ENCODE measurements at places on chromosomes 3 and 15.

DNA sequence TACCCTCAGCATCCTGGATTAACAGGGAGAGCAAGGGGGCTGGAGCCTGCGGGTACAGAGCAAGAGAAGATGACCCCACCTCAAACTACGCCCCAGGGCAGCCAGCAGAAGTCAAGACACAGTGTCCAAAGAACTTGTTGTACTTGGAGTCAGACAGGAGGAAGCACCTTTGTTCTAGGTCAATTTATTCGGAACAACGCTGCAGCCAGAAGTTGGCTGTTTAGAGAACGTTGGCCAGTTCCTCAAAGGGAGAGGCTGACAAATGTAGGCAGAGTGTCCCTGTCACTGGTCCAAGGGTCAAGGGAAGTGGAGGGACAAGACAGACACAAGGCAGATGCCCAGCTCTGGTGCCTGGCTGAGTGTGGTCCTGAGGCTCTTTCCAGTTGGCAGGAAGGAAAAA lies 32.1 kb upstream of the PIAS1 start:
- DNase-seq = no peak

- DNase-seq = no peak
Observed at GRCh38 chr3:180402471-180403073, 199.4 kb upstream of the TTC14 start.

DNA sequence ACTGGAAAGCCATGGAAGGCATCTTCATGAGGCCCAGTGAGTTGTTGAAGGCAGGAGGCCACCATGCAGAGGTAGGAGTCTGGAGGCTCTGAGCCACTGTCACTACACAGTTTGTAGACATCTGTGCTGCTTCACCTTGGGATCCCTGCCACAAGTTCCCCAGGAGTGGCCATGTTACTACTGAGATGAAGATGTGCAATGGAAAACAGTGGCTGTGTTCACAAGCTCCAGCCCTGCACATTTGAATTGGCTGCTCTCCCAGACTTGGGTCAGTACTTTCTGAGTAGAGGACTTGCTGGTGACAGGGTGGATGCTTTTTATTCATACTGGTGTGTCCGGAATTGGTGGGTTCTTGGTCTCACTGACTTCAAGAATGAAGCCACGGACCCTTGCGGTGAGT lies 86.9 kb upstream of the C15orf39 start:
- no peak for DNase-seq

GRCh38 chr3:14222900-14223594 lies 44.4 kb downstream of the LSM3 start:
- no peak for DNase-seq

GRCh38 chr3:126390751-126391150 lies 4.0 kb upstream of the CFAP100 start:
- no peak for DNase-seq

GRCh38 chr3:74590620-74591262 lies 23.7 kb downstream of the CNTN3 start:
- DNase-seq = no peak

DNA sequence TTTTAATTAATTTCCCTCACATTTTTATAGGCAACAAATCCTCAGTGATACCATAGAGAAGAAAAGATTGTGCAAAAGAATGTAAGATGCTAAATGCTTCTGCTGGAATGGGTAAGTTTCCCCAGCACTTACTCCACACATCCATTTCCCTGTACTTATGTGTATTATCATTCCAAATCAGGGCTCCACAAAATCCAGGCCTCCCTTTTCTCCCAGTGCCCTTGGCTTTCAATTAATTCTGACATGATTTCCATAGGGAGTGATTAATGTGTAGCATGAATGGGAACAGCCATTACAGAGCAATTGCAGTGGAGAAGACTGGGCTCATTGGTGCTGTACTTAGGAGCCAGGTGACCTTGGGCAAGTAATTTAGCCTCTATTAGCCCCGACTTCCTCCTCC lies 41.3 kb upstream of the UBE2E1 start:
- DNase-seq = no peak

DNA sequence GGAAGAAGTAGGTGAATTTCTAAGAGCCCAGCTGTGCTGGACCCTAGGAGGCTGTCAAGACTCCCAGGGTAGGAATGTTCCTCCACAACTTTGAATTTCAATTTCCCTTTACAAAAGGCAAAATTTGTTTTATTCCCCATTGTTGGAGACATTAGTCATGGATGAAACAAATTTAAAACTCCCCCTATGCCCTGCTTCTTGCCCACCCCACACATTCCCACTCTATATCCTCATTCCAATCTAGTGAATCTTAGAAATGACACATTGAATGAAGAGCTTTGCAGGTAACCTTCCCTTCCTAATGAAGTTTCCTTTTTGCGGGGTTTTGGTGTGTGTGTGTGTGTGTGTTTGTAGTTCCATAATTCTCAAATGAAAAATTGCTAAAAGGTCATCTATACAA lies 72.6 kb downstream of the CCNL1 start:
- DNase-seq = no peak

- no peak for DNase-seq
Observed at GRCh38 chr3:170358042-170359010, 811 bp downstream of the SKIL start.

GRCh38 chr3:52521881-52522650 lies 11.6 kb downstream of the NT5DC2 start:
- DNase-seq = no peak

GRCh38 chr3:115623044-115623868 lies at the start of gene GAP43:
GAP43 (plus strand) TSS chr3:115623510; CDS start chr3:115623690, 180 bp downstream.
- peak; percentile 75 for DNase-seq

- DNase-seq = no peak
Observed at GRCh38 chr3:140051019-140051957, 116.3 kb downstream of the CLSTN2 start.

- no peak for DNase-seq
Observed at GRCh38 chr15:80985981-80986380, 3.6 kb downstream of the MESD start.

DNA sequence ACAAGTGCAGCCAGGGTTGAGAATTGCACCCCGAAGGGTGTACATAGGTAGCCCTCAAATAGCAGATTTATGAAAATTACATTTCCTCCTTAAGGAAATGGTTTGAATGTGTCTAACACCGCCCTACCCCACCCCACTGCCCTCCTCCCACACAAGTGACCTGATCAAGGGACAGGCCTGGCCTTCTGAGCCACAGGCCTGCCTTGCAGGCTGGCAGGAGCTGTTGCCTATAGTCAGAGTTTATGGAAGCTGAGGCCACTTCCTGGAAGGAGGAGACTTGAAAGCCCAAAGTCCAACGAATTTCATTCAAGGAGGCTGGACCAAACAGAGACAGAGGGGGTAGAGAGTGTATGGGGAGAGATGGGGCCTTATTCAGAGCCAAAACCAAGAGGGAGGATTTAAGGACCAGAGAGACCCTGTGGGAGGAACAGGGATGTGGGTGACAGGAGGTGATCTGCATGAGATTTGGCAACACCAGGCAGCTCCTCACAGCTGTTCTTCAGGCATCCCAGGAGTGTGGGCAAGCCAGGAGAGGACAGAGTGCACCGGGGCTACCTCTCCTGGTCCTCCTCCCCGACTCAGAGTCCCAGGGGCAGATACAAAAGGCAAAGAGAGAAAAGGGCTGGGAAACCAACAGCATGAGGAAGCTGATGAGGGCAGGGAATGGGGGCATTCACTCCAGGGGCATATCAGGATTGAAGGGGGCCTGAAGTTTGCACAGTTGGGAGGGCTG lies 100.4 kb upstream of the HES1 start:
- no peak for DNase-seq

GRCh38 chr3:106969596-106969995 lies 407.6 kb upstream of the CCDC54 start:
- DNase-seq = no peak

- DNase-seq = no peak
Observed at GRCh38 chr3:175149675-175150074, 290.5 kb downstream of the NAALADL2 start.

DNA sequence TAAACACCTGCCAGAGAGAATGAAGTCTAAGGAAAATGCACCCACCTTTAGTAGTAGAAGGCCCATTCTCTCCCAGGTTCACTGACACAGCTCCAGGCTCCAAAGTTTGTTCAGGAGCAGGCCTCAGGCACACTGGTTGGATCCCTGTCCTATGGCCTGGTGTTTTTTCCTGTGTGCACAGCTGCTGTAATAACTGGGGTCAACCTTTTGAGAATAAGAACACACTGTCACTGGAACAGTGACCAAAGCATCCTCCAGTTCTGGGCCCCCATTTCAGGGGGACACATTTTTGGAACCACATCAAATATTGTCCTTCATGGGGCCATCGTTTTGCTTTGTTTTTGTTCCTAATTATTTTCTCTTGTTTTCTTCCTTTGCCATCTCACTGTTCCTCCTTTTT lies 95.8 kb downstream of the ARNT2 start:
- no peak for DNase-seq

- no peak for DNase-seq
Observed at GRCh38 chr3:166685246-166685645, 694.9 kb downstream of the ZBBX start.

DNA sequence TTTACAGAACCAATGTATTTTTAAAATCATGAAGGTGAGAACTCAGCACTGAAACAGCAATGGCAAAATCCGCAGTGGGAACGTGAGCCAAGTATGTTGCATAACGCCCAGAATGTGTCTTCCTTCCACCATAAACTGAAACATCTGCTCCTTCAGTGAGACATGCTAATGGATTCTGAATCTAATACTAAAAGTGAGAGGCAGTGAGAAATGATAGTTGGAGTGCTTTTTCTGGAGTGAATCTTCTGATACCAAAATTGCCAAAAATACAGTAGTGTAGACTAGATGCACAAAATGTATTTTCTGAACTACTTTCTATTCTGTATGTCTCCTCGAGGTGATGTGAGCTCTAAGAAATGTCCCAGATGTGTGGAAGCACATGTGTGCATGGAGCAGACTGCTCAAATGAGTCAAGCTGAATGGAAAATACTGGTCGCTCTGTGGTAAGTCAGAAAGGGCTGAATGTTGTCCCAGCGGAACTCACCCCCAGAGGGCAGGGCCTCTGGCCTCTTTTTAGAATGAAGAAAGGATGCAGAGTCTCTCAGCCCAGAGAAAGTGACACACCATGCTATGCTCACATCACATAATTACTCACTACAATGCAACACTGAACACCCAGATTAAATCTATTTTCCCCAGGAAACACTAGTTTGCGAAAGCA lies 73.0 kb downstream of the ATP10A start:
- peak; percentile 74 for DNase-seq

DNA sequence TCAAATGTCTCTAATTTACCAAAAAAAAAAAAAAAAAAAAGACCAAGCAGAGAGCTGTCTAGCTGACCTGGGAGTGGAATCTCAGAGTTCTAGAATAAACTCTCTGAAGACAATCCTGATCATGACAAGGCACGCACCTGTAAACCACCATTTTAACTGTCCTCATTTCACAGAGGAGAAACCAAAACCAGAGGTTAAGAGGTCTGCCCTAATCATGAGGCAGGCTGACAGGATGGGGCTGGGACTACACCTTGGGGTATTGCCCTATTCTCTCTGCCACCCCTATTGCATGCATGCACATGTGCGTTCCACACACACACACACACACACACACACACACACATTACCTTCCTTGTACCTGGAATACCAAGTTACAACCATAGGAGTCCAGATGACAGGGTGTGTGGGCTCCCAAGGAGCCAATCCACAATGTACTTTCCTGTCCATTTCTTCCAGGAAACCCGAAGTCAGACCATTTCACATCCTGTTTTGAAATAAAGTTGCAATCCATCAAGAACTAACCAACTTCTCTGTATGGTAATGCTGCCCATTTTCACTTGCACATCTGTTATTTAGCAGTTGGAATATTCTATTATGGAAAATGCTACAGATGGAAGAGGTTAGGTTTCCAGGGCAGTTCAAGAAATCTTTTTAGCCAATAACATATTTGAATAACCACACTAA lies 34.6 kb downstream of the HSPBAP1 start:
- peak; percentile 27 for DNase-seq

GRCh38 chr3:155495387-155495786 lies 201.9 kb upstream of the STRIT1 start:
- DNase-seq = no peak

GRCh38 chr15:79689030-79689429 lies 207.8 kb downstream of the MTHFS start:
- no peak for DNase-seq

- no peak for DNase-seq
Observed at GRCh38 chr3:175224051-175224450, 364.9 kb downstream of the NAALADL2 start.

GRCh38 chr3:73451301-73451944 lies 173.3 kb downstream of the PDZRN3 start:
- no peak for DNase-seq

DNA sequence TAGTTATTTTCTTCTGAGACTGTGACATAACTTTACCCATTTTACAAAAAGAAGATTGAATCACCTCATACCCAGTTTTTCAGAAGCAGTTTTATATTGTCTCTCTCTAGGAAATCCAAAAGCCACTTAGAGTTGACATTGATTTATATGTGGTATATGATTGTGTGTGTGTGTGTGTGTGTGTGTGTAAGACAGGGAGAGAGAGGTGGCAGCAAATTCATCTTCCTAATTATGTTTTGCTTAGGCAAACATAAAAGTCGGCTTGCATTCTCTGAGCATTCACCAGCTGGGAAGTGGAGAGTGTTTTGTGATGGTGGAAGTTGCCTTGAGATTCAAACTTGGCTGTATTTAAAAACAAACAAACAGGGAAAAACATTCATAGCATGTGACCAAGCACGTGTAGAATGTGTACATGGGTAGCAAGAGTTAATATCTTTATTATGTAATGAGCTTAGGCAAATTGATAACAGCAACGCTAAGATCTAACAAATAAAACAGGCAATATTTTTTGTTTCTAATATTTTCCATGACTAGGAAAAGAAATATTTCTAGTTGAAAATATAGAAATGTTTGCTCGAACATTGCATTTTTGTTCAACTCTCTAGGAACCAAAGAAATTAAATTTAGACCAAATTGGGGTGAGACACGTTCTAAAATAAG lies 64.4 kb upstream of the IGF1R start:
- DNase-seq = no peak

DNA sequence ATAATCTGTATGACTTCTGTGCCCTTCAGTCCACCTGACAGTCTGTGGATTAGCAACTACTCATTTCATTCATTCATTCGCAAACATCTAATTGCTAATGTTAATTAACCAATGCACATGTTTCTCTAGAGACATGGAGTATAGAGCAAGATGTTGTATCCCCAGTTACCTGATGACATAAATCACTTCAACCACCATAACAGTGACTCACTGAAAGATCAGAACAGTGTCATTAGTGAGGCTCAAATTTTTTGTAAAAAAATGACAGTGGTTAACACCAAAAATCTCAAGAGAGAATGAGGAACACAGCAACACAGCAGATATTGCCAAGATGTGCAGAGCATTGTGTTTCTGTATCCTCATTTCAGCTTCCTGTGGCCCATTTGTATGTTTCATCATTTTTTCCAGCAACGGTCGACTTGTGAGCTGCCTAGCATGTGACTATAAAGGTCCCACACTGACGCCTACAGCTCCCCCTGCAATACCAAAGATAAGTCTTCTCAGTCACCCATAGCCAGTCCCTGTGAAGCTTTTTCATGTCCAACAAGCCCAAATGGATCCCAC lies 3.7 kb upstream of the PLD1 start:
- no peak for DNase-seq

DNA sequence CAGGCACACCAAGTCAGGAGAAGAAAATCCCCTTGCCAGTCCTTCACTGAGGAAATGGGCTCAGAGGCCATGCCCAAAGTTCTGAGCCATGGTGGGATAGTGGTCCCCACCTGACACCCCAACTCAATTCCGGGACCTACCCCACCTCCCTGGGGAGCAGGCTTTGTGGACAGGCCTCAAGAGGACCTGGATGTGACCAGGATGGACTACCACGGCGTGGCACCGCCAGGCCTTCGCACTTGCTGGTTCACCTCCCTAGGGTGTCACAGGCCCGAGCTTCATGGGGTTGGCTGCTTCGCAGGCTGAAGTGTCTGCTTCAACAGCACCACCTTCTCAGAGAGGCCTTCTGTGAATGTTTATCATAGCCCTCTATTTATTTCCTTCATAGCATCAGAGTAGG lies 31.7 kb downstream of the POC1A start:
- no peak for DNase-seq
